ENCODE measurements at places on chromosomes 3 and 15.
A peak's percentile ranks its signal among the peaks of the same experiment; 100 is the strongest.

- no peak for DNase-seq
Observed at GRCh38 chr3:16520970-16521881, 7.7 kb upstream of the RFTN1 start.

- no peak for DNase-seq
Observed at GRCh38 chr3:171126478-171127209, 100.1 kb upstream of the SLC2A2 start.

DNA sequence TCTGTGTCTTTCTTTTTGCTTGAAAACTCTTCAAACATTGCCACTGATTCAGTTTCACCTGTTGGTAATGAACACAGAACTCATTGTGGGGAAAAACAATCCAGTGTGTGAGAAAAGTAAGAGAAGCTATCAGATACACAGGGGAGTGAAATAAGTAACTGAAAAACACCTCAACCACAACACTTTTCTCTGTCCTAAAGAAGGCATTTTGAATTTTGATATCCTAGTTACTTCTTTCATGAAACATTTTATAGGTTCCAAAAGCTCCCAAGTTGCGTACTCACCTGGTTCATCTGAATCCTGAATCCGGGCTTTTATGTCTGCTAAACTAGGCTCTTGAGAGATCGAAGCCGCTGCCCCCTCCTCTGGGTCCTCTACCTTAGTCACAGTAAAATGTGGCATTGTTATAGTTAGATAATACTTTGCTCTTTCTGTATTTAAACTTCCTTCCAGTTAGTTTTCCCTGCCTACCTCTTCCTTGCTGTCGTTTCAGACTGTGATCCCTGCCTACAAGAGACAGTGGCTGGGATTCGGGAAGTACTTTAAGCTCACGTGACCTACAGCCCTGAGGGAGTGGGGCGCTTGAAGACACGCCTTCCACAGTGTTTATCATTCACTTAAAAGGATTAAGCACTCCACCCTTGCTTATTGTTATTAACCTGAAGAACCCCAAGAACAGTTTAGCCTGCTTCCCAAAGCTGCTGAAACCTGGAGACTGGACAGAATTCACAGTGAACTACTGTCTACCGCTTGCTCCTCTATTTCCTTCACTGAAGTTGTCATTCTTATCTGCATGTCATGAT, 19.1 kb downstream of the SLC12A6 start:
- peak; percentile 72 for DNase-seq

- DNase-seq: peak; percentile 76
Observed at GRCh38 chr15:48177766-48178647, at the start of gene MYEF2. Gene MYEF2, minus strand, starts transcription at chr15:48178295. Its CDS starts 58 bp downstream, at chr15:48178237.

DNA sequence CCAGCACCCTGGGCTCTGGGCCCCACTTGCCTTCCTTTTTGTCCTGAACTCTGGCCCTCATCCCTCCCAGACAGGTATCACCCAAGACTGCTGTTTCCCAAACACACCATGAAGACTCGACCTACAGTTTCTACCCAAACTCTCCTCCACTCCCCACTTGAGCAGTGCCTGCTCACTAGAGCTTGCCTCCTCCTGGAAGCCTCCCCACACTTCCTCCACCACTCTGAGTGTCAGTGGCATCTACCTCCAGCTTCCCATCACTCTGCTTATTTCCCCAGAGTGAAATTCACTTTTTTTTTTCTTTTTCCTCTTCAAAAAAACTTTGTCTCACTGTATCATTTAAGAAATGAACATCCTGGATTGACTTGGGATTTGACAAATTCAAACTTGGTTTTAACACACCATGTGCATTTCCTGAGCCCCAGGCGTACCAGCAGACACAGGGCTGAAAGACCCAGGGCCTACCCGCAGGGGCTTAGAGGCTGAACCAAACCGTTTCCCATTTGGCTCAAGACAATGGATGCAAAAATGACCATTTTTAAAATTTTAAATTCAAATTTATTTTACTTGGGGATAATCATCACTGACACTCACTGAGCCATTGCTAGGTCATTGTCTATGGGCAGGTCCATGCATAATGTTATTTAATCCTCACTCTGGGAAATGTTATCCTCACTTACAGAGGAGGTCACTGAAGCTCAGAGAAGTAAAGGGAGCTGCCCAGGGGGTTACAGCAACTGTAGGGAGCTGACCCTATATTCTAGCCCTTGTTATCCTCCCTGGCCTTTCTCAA, 62.3 kb downstream of the IQSEC1 start:
- DNase-seq: no peak

DNA sequence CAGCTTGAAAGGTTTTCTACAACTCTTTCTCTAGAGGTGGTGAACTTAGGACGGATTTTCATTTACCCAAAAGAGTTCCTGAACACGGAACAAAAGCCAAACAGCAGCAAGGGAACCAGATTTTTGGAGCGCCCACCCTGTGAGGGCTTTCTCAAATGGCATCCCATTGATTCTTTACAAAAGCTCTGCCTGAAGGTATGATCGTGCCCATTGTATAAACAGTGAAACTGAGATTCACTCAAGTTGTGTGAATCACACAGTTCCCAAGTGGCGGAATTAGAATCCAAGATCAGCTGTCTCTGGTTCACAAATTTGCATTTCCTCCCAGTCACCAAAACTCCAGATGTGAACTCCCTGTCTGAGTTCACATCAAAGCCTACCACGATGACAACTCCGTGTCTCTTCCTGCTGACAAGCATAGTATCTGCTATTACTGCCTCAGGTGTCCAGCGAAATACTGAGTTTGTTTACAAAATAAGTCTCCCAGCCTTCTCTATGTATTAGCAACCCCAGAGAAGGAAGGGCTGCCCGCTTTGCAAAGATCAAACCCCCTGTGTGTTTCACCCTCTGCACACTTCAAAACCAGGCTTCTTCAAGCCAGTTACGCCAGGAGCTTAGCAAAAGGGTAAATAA, 235.9 kb upstream of the ST8SIA2 start:
- DNase-seq: no peak

GRCh38 chr15:22855791-22856190, 17.3 kb downstream of the NIPA2 start:
- no peak for DNase-seq

DNA sequence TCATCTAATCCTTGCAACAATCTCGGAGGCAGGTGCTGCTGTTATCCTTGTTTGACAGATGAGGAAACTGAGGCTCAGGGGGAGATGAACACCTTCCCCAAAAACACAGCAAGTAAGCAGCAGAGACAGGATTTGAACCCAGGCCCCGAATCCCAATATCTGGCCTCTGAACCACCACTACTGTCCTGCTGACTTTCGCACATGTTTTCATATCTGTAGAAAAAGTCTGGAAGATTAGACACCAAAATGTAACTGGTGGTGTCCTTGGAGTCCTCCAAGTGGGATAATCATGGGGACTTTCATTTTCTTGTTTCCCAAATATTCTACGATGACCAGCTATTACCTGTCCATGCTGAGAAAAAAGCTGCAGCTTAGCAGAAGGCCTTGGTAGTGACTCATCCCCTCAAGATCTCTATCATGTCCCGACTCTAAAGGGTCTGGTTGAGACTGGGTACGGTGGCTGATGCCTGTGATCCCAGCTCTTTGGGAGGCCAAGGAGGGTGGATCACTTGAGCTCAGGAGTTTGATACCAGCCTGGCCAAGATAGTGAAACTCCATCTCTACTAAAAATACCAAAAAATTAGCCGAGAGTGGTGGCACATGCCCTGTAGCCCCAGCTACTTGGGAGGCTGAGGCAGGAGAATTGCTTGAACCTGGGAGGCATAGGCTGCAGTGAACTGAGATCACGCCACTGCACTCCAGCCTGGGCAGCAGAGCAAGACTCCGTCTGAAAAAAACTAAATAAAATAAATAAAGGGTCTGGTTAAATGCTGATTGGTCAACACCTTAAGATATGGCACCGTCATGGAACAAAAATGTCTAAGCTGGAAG, 8.6 kb downstream of the IRAK2 start:
- no peak for DNase-seq

DNA sequence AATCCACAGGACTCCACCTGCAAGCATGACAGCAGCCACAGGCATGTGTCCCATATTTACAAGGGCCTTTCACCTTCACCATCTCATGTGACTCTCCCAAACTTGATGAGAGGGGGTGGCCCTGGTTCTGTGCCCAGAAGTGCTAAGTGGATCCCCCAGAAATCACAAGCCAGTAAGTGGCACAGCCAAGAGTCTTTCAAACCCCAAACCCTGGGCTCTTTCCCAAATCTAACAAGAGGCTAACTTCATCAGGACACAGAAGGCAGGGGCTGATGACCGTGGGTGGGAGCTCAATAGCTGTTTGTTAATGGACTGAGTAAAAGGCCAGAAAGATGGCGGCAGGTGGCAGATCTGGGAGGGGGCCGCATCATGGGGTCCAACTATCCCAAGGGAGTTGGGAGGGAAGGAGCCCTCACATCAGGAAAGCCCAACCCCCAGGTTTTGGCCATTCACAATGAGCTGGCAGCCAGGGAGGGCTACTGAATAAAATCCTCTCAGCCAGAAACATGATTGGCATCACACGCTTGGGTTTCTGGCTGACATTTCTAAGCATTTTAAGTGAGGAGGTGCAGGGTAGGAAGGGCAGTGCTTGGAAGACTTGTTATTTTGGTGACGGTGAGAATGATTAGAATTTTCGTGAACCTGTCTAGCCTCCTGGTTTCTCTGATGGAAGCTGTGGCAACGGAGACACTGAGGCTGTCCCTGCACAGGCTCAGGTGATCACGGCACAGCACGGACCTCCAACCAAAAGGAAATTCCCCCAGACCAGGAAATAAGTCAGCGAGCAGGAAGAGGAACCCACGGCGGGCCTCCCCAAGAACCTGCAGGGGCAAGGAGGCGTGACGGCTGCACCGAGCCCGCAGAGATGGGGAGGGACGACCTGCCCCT, 109.3 kb downstream of the OXNAD1 start:
- DNase-seq: no peak

DNA sequence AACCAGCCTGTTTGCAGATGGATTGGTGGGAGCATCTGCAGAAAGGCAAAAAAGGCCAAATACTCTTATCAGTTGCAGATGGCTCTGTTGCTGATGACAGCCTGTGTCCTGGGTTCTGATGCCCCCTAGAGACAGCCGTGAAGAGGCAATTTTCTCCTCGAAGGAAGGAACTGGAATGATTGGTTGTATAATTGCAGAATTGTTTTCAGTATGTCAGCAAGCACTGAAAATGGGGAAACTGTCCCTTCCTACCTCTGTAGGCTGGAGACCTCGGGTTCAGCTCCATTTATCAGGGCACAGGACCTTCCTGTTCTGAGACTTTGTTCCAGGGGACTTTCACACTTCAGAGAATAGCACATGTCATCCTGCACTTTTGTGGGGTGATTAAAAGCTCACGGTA, 103.0 kb downstream of the PGPEP1L start:
- DNase-seq: peak; percentile 76

DNA sequence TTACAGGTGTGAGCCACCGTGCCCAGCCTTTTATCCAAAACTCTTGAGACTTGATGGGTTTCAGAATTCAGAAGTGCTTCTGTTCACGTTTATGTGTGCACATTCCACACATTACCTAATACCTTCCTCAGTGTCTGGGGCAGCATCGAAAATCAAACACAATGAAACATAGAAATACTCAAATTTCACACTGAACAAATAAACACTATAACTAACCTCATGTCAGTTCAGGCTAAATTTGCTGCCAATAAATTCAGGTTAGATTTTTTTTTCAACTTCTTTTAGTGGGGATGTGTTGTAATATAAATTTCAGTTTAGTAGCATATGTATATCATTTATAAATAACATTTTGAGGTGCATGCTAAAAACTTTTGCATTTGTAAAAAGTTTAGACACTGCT, 2.8 kb downstream of the EIF2AK4 start:
- DNase-seq: no peak

DNA sequence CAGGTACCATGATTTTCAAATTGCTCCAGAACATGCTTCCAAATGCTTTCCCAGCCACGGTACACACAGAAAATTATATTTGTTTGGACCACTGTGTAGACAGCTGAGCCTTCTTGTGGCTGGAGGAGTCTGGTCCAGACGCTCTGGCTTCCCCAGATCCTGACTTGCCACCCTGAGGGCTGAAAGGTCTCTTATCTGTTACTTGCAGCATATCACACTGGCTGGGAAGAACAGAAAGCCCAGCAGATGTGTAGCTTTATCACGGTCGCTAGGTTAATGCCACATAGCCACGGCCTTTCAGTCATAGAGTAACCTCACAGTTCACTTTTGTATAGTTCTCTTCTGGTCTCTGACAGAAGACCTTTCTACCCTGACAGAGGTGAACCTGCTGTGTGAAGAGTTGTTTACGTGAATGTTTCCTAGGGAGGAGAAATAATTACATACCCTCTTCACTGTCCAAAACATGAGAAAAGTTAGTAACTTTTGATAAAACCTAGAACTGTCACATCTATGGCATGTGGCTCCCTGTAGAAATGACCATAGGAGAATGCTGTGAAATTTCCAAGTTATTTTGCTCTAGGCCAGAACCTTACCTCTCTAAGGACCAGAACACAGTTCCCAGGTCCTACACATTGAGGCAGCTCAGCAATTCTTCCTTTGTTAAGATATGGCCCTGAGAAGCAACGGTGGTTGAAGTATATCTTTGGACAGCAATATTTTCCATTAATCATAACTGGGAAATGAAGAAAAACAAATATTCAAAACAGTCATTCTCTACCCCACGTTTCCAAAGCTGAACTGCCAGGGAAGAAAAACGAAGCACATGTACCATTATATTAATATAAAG, 15.8 kb upstream of the STIMATE start:
- no peak for DNase-seq

GRCh38 chr3:75136100-75136897, 521.8 kb upstream of the CNTN3 start:
- DNase-seq: no peak

GRCh38 chr15:32053719-32054118, 23.4 kb downstream of the CHRNA7 start:
- no peak for DNase-seq

- peak; percentile 40 for DNase-seq
Observed at GRCh38 chr15:74631935-74632560, 16.4 kb downstream of the CLK3 start.

GRCh38 chr3:189862385-189862998, 231.3 kb downstream of the TP63 start:
- no peak for DNase-seq

DNA sequence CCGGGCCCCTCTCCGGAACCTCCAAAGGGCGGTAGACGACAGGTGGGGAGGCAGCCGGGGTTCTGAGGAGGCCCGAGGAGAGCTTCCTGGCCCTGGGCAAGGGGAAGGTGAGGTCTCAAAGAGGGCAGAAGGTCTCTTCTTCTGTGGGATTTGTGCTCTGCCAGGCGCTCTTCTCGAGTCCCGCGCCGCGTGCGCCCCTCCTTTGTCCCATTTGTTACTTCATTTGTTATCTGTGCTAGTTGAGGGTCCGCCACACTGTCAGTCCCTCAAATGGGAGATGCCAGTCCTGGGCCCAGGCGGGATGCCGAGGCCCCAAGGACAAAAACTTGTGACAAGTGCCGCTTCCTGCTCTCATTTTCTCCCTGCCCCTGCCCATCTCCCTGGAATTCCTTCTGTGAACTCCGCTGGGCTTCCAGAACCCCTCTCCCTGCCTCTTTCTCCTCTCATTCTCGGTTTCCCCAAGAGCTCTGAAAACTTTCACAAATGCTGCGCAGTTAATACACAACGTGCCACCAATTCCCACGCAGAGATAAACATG, 1.5 kb downstream of the ST8SIA2 start:
- no peak for DNase-seq

- no peak for DNase-seq
Observed at GRCh38 chr3:173659972-173660371, 262.4 kb downstream of the NLGN1 start.

Data from fibroblast of skin of back (primary cell).